ENCODE measurements at places on chromosomes 3 and 15. TPM values are rescaled to one million over a fixed set of nuclear protein-coding genes. Genes with fewer than 3 reads are reported as not detected.

The NME9 gene
- 0.09 TPM for total RNA-seq

The SPINK8 gene
- not detected for total RNA-seq

The TYRO3 gene
- 4.3 TPM for total RNA-seq

The CAV3 gene
- total RNA-seq = not detected

The EPHB3 gene
- total RNA-seq = 7.0 TPM

The C3orf80 gene
- total RNA-seq = 8.0 TPM

The MLH1 gene
- 43.8 TPM for total RNA-seq

The CTXND1 gene
- total RNA-seq = not detected

The GRK7 gene
- not detected for total RNA-seq

The SPTBN5 gene
- total RNA-seq = 0.18 TPM

The CGNL1 gene
- 0.28 TPM for total RNA-seq

The MCF2L2 gene
- total RNA-seq = 0.37 TPM

The CLDN18 gene
- not detected for total RNA-seq

The WWTR1 gene
- total RNA-seq = 21.8 TPM

The KLF13 gene
- total RNA-seq = 14.5 TPM

The LRRC15 gene
- total RNA-seq = 0.55 TPM

The NMNAT3 gene
- 0.28 TPM for total RNA-seq

The PTPRG gene
- 42.1 TPM for total RNA-seq

The LRTM1 gene
- not detected for total RNA-seq

The SPINT1 gene
- 0.18 TPM for total RNA-seq

The SEMA3F gene
- 0.92 TPM for total RNA-seq

The ROBO2 gene
- 24.9 TPM for total RNA-seq

The DNAH12 gene
- under 0.01 TPM for total RNA-seq

The FBXO40 gene
- total RNA-seq = not detected

The PPP1R14D gene
- not detected for total RNA-seq

The GOLGA6B gene
- total RNA-seq = not detected

The COMMD4 gene
- total RNA-seq = 66.2 TPM

The FAM43A gene
- total RNA-seq = 20.3 TPM

The TRH gene
- total RNA-seq = not detected

The TRANK1 gene
- total RNA-seq = 14.4 TPM

The MRAS gene
- 37.0 TPM for total RNA-seq

The SLC22A13 gene
- 0.28 TPM for total RNA-seq

The ACAN gene
- 0.28 TPM for total RNA-seq

The EFCC1 gene
- not detected for total RNA-seq

The UROC1 gene
- not detected for total RNA-seq

The LMCD1 gene
- total RNA-seq = 44.2 TPM

The MYL3 gene
- total RNA-seq = not detected

The CLEC3B gene
- total RNA-seq = 2.0 TPM

The CPA3 gene
- not detected for total RNA-seq

The HRG gene
- under 0.01 TPM for total RNA-seq

The DPH6 gene
- 8.7 TPM for total RNA-seq

The SLC12A8 gene
- total RNA-seq = 79.0 TPM

The CSTA gene
- 8.0 TPM for total RNA-seq

The APBA2 gene
- total RNA-seq = 5.2 TPM

The KIAA1143 gene
- 16.6 TPM for total RNA-seq

The RASL12 gene
- total RNA-seq = 6.5 TPM
